SW 1271 (cell line): ENCODE measurements at places on chromosomes 4 and X.

DNA sequence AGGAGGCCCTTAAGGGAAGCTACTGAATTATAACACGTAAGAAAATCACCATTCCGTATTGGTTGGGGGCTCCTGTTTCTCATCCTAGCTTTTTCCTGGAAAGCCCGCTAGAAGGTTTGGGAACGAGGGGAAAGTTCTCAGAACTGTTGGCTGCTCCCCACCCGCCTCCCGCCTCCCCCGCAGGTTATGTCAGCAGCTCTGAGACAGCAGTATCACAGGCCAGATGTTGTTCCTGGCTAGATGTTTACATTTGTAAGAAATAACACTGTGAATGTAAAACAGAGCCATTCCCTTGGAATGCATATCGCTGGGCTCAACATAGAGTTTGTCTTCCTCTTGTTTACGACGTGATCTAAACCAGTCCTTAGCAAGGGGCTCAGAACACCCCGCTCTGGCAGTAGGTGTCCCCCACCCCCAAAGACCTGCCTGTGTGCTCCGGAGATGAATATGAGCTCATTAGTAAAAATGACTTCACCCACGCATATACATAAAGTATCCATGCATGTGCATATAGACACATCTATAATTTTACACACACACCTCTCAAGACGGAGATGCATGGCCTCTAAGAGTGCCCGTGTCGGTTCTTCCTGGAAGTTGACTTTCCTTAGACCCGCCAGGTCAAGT lies 6.9 kb upstream of the MSANTD1 start:
- DNase-seq = no peak

DNA sequence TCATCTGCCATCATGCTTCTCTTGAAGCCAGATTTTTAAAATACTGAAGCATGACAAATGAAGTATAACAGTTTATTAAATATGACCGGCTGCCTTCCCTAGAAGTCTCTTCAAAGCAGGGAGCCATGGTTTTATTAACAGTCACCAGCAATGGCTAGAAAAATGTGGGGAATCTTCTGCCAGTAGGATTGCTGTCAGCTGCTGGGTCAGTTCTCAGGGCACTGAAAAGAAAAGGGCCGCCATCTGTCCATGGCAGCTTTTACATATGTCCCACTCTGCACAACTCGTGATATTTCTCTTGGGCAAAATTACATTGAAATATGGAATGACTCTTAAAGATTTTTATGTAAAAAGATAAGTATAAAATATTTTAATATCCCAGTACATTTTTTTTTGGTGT lies 2.8 kb downstream of the CCNG2 start:
- DNase-seq = no peak

- no peak for DNase-seq
Observed at GRCh38 chr4:7910952-7911578, 28.6 kb downstream of the AFAP1 start.

- no peak for DNase-seq
Observed at GRCh38 chrX:22056235-22056634, 24.1 kb downstream of the PHEX start.

DNA sequence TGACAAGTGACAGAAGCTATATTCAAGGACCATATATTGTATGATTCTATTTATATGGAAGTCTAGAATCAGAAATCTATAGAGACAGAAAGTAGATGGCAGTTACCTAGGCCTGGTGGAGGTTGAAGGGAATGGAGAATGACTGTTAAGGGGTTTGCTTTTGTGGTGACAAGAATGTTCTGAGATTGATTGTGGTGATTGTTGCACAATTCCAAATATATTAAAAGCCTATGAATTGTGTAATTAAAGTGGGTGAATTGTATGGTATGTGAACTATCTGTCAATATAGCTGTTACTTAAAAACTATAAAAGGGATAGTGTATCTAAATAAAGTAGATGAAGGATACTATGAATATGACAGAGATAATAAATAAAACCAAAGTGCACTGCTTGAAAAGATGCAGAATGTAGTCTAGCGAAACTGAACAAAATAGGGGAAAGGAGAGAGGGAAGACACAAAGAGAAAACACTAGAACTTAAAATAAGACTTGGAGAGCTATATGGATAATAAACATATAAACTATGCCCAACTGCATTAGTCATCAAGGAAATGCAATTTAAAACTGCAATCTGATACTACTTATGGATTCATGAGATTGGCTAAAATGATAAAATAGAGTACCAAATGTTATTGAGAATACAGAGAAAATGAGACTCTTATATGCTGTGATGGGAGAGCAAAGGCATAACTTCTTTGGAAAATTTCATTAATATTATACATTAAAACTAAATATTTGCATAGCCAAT lies 82.1 kb upstream of the BANK1 start:
- no peak for DNase-seq

DNA sequence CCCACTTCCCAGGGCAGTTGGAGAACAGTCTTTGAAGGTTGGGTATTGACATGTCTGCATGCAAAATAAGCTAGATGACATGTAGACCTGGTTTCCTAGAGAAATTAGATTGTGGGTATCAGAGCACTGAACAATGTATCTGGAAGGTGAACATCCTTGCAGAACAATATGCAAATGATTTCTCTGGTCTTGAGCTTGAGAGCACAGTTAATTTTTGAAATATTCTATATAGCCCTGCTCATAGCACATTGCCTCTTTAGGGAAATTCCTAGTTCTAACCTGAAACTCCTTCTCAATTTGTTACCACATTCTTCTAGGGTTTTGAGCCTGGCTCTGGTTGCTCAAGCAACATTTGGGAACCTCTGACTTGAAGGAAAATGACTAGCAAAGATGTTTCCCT lies 41.6 kb upstream of the LAS1L start:
- DNase-seq = no peak

GRCh38 chr4:8745826-8746225 lies 125.8 kb downstream of the HMX1 start:
- DNase-seq = no peak

DNA sequence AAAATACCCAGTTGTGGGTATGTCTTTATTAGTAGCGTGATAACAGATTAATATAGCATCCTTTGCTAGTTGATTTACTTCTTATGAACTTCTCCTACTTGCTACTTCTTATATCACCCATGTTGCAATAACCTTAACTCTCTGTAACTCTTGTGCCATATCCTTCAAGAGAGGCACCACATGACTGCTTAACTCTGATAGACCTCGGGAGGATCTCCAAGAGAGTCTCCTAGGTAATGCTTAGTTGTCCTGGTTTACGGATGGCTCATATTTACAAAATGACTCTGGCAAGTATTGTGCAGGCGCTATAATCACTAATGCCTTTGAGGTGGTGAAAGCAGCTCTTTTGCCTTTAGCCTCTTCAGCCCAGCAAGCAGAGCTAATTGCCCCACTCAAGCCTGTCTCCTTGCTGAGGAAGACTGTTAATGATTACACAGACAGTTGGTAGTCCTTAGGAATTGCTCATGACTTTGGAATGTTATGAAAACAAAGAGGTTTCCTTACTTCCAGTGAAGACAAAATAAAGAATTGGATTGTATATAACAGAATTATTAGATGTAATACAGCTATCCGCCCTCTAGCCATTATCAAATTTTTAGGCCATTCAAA lies 1305.8 kb downstream of the PCDH7 start:
- DNase-seq = peak; percentile 2

- no peak for DNase-seq
Observed at GRCh38 chrX:122833230-122833629, 350.8 kb upstream of the GRIA3 start.

DNA sequence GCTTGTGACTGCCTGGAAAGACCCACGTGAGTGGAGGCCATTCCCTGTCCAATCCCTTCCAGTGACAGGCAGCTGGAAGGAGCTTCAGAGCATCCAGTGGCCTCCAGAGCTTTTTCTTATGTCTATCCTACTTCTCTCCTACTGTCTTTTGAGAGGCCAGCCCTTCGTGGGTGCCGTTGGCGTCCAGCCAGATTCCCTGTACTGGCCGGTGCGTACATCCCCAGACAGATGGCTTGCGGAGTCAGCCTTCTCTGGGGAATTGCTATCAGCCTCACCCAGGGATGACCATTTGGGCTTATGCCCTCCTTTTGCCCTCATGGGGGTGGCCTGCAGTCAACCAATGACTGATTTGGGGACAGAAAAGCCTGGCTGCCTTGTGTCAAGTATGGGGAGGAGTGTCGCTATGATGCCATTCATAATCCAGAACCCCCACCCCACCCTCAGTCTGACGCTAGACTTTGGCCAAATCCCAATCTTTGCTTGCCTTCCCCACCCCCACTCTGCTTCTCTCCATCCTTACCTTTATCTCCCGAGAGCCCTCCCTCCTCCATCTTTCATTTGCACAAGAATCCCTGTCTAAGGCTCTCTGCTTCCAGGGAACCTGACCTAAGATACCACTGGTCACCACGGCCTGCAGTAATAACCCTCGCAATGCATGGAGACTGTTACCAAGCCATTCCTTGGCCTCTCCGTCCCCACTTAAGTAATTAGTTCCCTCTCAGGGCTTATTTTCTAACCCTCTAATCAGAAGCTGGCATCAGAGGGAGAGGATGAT lies 150.3 kb upstream of the BCOR start:
- no peak for DNase-seq

DNA sequence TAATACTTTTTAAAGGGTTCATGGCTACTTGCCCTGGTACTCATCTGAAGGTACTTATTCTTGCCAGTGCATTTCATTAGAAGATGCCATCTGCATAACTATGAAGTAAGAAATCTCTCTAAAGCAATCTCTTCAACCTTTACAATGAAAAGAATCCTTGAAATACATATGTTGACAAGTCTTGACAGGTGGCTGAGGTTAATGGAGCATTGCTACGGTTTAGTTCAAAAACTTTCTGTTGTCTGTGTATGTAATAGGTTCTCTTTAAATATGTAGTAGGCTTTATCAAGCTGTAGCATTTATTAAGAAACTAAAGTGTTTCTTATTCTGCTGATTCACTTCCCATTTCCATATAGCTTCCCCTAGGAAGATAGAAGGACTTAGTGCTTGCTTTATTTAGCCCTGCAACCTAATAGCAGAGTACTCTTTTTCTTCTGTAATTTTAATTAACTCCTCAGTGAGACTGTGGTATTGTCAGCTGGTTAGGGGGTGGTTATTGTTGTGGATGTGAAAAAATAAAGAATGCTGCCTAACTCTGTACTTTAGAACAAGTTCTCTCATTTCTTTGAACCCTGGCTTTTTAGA lies 39.3 kb downstream of the SLAIN2 start:
- DNase-seq = no peak

- DNase-seq = no peak
Observed at GRCh38 chr4:175509320-175509719, 302.7 kb downstream of the GPM6A start.

DNA sequence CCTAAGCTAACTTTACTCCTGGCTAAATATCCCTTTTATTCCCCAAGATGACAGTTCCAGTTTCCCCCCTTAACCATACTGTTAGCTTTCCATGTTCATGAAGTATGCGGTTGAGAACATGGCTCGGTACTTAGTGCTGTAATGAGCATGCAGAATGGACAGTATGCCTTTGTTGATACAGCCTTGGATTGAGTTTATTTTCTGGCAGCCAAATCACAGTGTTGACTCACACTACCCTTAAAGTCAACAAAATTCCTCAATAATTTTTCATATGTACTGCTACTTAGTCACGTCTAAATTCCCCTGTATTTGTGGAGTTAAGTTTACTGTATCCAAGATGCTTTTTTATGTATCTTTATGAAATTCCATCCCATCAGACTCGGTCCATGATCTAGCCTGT lies 1.4 kb upstream of the VEGFC start:
- no peak for DNase-seq
